Heart right ventricle (tissue), 16 donors: ENCODE measurements at places on chromosomes 12 and 14. TPM values are rescaled to one million over a fixed set of nuclear protein-coding genes. Genes with fewer than 3 reads are reported as not detected.

The ART4 gene
- polyA plus RNA-seq: 2.7 TPM

The CIROP gene
- polyA plus RNA-seq: not detected

The CIPC gene
- polyA plus RNA-seq: 9.4 TPM

The CCDC38 gene
- polyA plus RNA-seq: 0.44 TPM

The TROAP gene
- 0.20 TPM for polyA plus RNA-seq

The RNF10 gene
- 778 TPM for polyA plus RNA-seq

The DDHD1 gene
- polyA plus RNA-seq: 4.7 TPM

The TGM1 gene
- 0.87 TPM for polyA plus RNA-seq

The CCDC197 gene
- polyA plus RNA-seq: 1.3 TPM

The LRRC10 gene
- 31.4 TPM for polyA plus RNA-seq

The PMCH gene
- not detected for polyA plus RNA-seq
